ENCODE measurements at places on chromosomes 2 and 18.
A peak's percentile ranks its signal among the peaks of the same experiment; 100 is the strongest.

DNA sequence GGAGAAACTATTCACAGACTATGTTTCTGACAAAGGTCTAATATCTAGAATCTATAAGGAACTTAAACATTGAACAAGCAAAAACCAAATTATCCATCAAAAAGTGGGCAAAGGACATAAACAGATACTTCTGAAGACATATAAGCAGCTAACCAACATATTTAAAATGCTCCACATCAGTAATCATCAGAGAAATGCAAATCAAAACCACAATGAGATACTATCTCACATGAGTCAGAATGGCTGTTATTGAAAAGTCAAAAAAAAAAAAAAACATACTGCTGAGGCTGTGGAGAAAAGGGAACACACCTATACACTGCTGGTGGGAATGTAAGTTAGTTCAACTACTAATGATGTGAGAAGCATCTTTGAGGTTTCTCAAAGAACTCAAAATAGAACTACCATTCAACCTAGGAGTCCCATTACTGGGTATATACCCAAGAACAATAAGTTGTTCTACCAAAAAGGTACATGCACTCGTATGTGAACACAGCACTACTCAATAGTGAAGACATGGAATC is 220.4 kb upstream of the TFPI start:
- peak; percentile 41 for DNase-seq

GRCh38 chr2:124693156-124693555 is 668.1 kb downstream of the CNTNAP5 start:
- DNase-seq: no peak

GRCh38 chr2:68857202-68857845 is 13.9 kb downstream of the BMP10 start:
- DNase-seq: no peak

DNA sequence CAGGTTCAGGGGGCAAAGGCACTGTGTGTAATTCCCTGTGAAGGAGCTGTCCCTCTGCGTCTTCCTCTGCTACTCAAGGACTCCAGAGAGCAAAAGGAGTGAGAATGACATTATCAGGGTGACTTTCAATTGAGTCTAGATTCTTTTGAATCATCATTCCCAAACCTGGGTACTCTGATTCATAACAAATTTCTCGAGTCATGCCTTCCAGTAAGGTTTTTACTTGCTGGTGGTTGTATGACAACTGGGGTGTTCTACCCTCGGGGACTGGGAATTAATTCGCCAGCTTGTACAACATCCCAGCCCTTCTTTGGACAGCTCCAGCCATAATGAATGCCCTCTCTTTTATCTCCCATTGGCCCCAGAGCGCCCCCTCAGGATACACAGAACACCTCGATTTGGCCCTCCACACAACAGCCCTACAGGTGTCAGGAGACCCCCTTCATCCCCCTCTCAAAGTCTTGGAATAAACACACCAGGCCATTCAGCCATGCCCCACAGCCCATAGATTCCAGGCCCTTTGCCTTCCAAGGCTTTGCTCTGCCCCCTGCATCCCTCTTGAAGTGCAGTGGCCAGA is 254.5 kb downstream of the KLHL29 start:
- DNase-seq: no peak

GRCh38 chr2:219109471-219109870 is 48.8 kb upstream of the IHH start:
- no peak for DNase-seq

DNA sequence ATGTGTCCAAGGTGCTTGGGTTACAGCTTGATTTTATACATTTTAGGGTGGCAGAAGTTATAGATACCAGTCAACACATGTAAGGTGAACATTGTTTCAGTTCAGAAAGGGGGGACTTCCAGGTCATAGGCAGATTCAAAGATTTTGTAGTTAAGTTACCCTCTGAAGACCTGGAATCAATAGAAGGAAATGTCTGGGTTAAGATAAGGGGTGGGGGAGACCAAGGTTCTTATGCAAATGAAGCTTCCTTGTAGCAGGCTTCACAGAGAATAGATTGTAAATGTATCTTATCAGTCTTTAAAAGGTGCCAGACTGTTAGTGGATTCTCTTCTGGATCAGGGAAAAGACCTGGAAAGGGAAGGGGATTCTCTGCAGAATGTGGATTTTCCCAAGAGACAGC is 42.4 kb downstream of the BMPR2 start:
- no peak for DNase-seq

- peak; percentile 88 for DNase-seq
Measured at GRCh38 chr2:45849491-45850283, 198.2 kb downstream of the PRKCE start.

DNA sequence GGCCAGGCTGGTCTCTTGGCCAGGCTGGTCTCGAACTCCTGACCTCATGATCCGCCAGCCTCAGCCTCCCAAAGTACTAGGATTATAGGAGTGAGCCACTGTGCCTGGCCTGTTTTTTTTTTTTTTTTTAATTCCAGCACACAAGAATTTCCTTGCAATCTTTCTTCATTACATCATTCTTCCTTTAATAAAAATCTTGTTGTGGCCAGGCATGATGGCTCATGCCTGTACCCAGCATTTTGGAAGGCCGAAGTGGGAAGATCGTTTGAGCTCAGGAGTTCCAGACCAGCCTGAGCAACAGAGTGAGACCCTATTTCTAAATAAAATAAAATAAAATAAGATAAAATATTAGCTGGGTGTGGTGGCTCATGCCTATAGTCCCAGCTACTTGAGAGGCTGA is 21.4 kb upstream of the PLEKHM3 start:
- peak; percentile 45 for DNase-seq

- peak; percentile 59 for DNase-seq
Measured at GRCh38 chr18:75005626-75006025, 203.3 kb downstream of the PTGR3 start.

- DNase-seq: peak; percentile 44
Measured at GRCh38 chr2:10169581-10169980, 47.0 kb downstream of the RRM2 start.

DNA sequence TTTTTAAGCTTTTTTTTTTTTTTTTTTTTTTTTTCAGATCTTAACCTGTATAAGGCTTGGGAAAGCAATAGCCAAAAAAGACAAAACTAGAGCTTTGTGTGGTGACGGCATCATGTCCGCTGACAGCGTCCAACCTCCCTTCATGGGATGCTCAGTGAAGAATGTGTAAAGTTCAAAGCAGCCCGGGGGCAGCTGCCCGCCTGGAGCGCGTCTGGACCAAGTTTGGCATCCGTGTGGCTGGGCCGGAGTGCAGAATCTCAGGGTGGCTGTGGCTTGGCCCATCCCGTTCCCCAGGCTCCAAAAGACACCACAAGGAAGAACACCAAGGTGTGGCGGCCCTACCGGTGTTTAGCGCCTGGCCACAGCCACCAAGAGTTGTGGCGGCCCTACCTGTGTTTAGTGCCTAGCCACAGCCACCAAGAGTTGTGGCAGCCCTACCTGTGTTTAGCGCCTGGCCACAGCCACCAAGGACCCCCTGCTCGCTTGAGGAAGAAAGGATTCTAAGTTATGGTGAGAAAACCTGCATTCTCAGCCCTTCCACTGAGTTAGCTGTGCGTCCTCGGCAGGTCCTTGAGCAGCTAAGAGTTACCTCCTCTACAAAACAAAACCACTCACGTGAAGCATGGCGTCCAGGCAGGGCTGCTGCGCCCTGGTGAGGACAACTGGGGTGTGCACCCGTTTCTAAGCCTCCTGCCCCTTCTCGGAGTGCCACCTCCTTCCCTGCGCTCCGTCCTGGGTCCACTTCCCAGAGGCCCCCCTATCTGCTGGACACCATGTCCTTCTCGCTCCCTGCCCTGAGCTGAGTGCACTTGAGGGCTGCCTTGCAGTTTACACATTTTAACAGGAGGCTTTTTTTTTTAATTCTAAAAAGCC is 103.6 kb upstream of the SALL3 start:
- DNase-seq: no peak

- DNase-seq: no peak
Measured at GRCh38 chr18:31267823-31268481, 50.0 kb upstream of the DSG1 start.

DNA sequence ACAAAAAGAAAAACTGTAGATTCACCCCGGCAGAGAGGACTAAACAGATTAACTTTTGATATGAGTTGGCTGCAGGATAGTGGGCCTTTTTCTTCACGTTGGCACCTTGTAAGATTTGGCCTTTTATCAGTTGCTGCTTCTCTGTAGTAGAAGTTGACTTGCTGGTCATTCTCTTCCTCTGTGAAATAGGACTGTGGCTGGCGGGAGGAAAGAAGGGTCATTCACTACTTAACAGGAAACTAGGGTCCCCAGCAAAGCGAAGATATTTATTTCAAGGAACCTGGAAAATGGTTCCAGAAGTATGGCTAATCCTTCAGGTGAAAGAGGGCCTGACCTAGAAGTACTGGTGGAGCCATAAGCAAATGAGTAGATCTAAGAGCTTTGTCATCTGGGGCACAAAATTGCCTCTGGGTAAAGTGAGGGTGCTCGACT is 383 bp upstream of the ATP5MC3 start:
- DNase-seq: no peak

GRCh38 chr2:222598611-222599010 is 57.3 kb downstream of the FARSB start:
- no peak for DNase-seq

DNA sequence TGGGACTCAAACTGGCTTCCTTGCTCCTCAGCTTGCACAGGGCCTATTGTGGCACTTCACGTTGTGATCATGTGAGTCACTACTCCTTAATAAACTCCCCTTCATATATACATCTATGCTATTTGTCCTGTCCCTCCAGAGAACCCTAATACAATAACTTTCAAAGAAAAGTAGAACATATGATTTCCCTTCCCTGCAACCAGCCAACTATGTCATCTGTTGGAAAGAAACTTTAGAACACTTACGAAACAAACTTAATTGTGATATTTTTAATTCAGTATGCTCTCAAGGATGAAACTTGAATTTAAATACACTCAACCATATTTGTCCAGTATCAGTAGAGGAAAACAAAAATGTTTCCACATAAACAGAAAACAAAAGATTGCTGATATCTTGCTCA is 84.4 kb downstream of the DYM start:
- DNase-seq: peak; percentile 28

GRCh38 chr2:225019105-225019504 is 23.2 kb downstream of the DOCK10 start:
- no peak for DNase-seq

- no peak for DNase-seq
Measured at GRCh38 chr2:144671695-144672455, 152.0 kb upstream of the ZEB2 start.

DNA sequence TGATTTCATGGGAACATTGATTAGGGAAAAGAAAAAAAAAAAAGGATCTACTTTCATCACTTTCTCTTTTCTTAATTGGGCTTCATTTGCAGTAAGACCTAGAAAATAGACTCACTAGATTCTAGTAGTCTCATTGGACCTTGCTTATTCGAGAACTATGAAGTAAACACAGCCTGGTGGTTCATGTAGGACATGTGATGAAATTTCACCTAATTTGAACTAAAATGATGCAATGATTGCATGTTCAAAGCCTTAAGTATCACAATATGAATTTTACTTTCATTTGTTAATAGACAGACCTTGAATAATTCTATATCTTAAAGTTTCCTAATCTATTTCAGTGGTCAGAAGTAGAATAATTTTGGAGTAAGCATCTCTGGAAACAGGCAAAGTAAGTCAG is 688.9 kb upstream of the NRXN1 start:
- peak; percentile 7 for DNase-seq

GRCh38 chr2:206164261-206164862 is 4.7 kb downstream of the EEF1B2 start:
- DNase-seq: peak; percentile 69

GRCh38 chr18:54411781-54412180 is 54.1 kb downstream of the C18orf54 start:
- no peak for DNase-seq

DNA sequence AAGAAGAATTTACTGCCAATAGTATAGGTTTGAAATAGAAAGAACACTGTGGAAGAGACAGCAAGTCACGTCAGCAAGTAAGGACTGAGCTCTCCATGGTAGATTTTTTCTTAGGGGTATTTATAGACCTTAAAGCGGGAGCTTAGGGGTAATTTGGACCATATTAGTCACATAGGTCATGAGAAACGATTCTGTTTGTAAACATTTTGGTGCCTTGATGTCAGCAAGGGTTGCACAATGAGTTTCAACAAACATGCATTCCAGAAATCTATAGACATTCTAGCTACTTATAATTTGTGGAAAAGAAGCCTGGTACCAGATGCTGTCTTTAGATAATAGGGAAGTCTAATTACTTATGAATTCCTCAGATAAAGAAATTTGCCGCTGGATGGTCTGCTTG is 624.7 kb downstream of the TDRD15 start:
- DNase-seq: no peak

GRCh38 chr2:3839476-3839875 is 136.1 kb downstream of the DCDC2C start:
- DNase-seq: no peak

DNA sequence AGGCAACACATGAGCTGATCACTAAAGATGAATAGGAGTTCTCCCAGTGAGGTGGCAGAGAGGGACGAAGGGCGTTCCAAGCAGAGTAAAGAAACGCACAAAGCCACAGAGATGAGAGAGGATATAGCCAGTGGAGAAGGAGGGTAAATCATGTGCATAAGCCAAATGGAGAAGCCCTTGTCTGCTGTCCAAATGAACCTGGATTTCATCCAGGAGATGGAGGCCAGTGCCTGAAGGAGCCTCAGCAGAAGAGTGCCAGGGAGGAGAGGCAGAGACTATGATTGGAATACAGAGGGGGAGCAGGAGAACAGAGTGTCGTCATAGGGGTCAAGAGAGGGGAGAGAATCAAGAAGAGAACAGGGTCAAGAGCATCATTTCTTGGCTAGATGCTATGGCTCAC is 48.9 kb upstream of the STPG4 start:
- no peak for DNase-seq

GRCh38 chr2:216695401-216695821 is at the start of gene IGFBP5:
IGFBP5 (minus strand) TSS chr2:216695549; CDS start chr2:216694775, 774 bp downstream.
- peak; percentile 84 for DNase-seq

DNA sequence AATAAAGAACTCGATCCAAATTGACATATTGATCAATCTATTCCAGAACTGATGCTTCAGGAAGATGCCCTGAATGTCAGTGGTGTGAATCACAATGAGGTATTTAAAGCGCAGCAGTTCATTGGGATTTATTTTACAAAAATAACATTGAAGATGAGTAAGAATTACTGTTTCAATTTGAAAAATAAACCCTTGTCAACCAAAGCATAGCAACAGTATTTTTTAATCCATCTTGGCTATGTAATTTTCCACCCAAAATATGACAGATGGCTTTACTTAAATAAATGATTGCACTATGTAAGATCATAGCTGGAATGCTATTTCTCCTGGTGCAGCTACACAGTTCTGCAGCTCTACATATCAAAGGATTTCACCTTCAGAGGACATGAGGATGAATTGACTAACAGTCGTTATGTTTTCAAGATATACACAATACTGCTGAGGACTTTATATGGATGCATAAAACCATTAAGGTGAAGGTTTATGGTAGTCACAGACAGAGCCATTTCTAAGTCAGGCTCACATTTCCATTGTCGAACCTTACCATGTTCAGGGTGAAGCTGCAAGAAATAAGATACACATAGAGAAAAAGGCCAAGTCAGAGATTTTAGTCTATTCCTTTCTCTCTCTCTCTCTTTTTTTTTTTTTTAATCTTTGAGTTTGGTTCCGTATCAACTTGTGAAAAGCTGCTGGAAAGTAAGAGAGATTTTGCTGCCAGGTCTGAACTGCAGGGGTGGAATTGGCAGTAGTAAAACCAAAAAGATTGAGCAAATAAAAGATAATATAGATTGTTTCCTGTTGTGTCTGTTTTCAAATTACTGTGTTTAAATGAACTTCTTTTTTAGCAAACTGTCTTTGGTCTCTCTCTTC is 398.0 kb upstream of the CDH20 start:
- peak; percentile 64 for DNase-seq
